ENCODE measurements at places on chromosomes 13 and 19.

- no peak for DNase-seq
Measured at GRCh38 chr13:55345224-55345623, 1795.5 kb upstream of the PRR20A start.

GRCh38 chr19:18349524-18350128 is 9.2 kb downstream of the PGPEP1 start:
- peak; percentile 51 for DNase-seq

DNA sequence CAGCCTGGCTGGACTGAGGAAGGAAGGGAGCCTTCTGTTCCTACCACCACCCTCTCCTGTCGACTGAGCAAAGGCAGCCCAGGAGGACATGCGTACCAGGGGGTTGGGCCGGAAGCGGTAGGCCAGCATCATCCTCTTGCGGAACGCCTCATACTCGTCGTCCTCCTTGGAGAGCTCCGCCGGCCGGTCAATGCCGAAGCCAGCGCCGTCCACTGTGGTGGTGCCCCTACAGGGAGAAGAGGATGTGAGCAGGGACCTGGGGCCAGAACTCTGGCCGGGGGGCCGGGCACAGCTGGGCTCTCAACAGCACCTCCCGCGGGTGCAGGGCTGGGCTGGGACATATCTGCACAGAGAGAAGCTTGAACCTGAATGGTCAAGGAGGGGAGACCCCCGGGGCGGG is 3.8 kb upstream of the TM6SF2 start:
- no peak for DNase-seq

GRCh38 chr19:46616631-46617322 is 8.1 kb downstream of the PTGIR start:
- DNase-seq = no peak

Data from omental fat pad (tissue), 4 donors.